ENCODE measurements at places on chromosomes 11 and 22.

GRCh38 chr11:45853332-45854219, 6.3 kb downstream of the CRY2 start:
- no peak for DNase-seq

DNA sequence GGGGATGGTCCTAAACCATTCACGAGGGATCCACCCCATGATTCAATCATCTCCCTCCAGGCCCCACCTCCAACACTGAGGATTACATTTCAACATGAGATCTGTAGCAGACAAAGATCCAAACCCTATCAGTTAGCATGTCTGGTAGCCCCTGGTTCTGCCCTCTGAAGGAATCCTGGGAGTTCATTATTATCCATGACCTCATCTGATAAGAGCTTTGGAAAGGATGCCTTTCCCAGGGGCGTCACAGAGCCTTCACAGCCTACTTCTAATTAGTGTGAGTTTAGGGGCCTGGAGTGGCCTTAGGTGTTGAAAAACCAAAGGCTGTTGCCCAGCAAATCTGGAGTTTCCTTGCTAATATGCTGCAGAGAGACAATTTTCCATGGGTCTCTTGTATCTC, 8.6 kb upstream of the EIF3M start:
- DNase-seq, result no peak

GRCh38 chr11:104324276-104324675, 160.3 kb upstream of the PDGFD start:
- DNase-seq, result no peak

DNA sequence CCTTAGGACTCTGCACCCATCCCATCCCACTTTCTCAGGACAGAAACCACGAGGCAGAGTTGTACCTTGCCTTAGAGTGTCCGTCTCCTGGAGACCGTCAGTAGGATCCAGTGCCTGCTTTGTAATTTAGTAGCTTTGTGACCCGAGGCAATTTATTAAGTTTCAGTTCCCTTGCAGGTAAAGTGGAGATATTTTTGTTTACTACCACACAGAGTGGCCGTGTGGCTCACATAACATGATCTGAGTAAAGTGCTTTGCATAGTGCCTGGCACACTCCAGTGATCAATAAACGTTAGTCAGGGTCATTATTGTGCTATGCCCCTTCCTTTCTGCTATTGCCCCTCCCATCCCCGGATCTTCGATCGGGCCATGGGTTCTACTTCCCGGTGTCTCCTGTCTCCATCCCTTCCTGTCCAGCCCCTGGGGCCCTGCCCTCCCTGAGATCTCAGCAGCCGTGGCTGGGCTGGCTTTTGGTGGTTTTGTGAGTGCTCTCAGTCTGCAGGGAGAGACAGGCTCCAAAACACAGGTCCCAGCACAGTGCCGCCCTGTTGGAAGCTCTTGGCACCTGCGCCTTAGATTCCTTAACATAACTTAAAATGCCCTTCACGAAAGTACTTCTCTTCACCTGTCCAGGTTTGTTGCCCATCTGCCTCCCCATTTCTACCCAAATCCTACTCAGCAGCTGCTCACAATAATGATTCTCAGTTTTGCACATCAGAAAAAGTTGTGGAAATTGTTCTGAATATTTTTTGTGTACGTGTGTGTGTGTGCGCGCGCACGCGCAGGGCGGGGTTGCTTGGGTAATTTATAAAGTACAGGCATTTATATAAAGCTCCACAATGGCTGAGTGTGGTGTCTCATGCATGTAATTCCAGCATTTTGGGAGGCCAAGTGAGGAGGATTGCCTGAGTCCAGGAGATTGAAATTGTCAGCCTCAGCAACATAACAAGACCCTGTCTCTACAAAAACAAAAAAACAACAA, 753.7 kb downstream of the NTM start:
- DNase-seq, result no peak

DNA sequence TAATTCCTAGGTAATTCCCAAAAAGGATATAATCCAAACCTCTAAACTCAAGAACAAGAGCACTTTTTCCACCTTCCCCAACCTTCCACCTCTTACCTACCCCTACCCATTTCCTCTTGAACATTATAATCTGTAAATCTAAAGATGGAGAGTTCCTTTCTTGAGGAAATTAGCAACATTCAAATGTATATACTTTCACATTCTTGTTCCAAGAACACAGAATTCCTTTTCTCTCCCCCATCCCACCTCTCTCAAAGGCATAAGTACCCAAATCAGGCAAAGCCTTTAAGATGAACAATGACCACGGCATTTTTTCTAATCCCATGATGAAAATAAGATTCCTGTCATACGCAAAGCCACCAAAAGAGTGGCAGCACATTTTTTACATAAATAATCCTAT, 18.3 kb downstream of the RRAS2 start:
- no peak for DNase-seq

DNA sequence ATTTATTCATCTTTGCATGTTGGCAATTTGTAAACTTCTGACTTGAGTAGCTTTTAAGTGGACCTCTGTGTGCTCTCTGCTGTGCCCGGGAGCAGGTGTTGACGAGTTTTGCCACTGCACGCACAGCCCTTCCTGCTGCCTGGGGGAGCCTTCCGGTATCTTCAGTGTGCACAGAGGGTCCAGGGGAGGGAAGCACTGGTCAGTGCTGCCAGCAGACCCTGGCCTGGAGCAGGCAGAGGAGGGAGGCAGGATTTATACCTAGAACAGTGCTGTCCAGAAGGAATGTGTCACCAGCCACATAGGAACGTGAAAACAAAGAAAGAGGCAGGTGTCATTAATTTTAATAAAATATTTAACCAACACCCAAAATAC, 403.6 kb downstream of the TBC1D22A start:
- no peak for DNase-seq

Measured in globus pallidus (tissue), 1 donor.